ENCODE measurements at places on chromosomes 3 and 15. TPM values are rescaled to one million over a fixed set of nuclear protein-coding genes. Genes with fewer than 3 reads are reported as not detected.

Gene ZNF385D
- total RNA-seq: 5.1 TPM

Gene STX19
- 0.32 TPM for total RNA-seq

DNA sequence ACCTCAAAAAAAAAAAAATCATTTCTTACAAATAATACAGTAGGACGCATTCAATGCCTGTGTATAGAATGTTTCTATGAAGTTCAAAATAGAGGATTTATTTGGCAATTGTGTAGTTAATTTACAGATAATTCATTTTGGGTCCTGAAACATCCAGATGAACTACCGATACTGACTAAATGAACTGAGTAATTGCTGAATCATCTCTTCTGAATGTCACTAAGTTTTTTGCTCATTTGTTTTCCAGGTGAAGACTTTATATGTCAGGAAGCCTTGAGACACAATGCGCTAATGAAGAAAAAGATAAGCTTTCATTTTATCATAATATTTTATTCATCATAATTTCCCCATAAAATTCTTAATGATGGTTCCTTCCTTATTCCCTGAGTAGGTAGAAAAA is 39.7 kb downstream of the PCOLCE2 start:
- ATAC-seq: no peak

- ATAC-seq: peak; percentile 81
Measured at GRCh38 chr15:73387507-73388255, 18.9 kb upstream of the HCN4 start.

Gene GOLGA6L7
- total RNA-seq: 0.84 TPM

- ATAC-seq: no peak
Measured at GRCh38 chr3:25655659-25656058, 9.0 kb downstream of the TOP2B start.

Gene ESYT3
- total RNA-seq: 0.92 TPM

DNA sequence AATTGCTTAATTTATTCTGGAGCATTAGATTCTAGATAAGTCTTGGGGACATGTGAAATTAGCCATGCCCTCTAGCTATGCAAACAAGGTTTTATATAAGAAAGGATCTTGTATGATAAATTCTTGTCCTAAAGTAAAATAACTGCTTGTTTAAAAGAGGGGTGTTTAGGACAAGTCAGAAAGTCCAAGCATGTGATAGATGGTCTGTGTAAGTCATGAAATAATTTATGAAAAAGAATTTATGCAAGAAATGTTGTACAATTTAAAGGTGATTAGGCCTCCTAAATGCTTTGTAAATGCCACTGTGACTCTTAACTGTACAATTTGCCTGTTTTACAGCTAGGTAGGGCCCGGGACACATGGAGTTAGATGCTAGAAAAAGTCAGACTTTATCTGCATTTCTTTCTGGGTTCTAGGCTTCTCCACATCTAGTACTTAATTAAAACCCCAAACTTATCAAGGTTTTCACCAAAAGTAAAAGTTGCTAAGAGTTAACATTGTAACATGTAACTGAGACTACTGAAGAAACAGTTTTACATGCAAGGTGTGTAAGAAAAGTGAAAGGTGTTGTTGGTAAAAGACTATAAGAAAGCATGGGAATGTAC is 13.2 kb downstream of the LINS1 start:
- no peak for ATAC-seq

DNA sequence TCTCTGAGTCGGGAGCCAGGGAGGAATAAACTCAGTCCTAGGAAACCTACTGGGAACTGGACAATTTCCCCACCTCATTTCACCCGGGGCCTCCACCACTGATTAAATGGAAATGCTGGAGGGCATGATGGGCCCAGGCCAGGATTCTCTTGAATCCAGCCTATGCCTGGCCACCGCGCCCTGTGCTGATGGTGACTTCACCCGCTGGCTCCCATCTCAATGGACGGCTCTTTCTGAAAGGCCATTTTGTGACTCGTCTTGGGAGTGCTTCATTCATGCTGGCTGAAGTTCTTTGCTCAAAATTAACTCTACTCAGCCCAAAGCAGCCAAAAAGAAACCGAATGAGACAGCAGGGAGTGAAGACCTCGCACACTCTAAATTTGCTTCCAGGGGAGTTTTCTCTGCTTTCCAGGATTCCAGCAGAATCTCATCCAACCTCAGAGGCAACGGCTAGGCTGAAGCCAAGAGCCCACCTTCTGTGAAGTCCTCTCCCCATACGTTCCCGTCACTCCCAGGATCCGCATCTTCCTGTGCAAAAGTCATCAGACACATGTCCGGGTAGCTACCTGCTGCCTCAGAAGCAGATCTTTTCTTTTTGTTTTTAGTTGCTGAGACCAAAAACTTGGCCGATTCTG is 266.0 kb upstream of the ICE2 start:
- no peak for ATAC-seq

- ATAC-seq: peak; percentile 63
Measured at GRCh38 chr3:48402281-48402732, 27.6 kb downstream of the PLXNB1 start.

Gene ZIC4
- total RNA-seq: 12.1 TPM

- no peak for ATAC-seq
Measured at GRCh38 chr3:195609229-195609628, 25.5 kb upstream of the APOD start.
